ENCODE measurements at places on chromosomes 7 and 10.

GRCh38 chr10:27949528-27950241, 49.2 kb downstream of the ODAD2 start:
- no peak for DNase-seq

DNA sequence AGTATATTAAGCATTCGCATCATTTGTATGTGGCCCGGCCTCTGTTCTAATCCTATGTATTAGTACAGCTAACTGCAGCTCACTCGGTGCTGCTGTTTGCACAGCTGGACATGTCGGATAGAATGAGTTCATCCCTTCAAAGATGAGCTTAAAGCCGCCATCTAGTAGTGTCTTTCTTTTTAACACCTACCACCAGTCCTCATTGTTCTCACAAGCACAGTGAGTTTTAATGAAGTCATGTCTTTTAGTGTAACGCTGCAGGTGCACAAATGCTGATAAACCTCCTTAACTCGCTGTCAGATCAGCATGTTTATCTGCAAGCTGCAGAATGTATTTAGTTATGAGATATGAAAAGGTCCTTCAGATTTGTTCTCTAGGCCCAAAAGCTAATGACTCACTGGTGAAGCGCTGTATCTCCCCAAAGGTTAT, 247.5 kb downstream of the MTERF1 start:
- DNase-seq, result no peak

- DNase-seq, result no peak
Measured at GRCh38 chr7:121871188-121871587, 1.8 kb upstream of the PTPRZ1 start.

GRCh38 chr10:58262766-58263165, 4.9 kb downstream of the IPMK start:
- no peak for DNase-seq

DNA sequence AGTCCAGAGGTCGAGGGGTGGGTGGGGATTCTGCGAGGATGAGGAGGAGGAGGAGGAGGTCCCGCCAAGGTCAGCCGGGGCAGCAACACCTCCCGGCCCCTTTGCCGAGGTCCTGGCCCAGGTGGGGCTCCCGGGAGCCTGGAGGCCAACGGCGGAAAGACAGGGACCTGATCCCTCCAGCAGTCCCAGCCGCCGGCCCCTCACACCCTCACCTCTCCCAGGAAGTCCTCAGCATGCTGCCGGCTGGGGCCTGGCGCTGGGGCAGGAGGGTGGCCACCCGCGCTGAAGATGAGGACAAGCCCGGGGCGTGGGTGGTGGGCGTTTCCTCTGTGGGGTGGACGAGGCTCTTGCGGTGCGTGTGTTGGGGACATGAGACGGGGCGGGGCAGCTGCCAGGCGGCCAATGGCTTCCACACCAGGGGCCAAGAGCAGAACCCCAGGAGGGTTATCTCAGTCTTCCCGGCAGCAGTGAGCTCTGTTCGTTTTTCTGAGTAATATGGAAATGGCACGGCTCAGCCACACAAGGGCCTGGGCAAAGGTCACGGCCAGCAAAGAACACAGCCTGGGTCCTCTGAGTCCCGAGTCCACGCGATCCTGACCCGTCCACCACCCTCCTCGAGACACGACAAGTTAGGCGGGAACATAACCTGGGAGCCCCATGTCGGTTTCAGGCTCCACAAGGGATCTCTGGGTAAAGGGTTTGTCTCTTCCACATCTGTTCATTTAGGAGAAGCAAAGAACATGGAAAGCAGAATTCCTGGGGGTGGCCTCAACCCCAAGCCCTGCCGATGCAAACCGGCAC, 82.9 kb upstream of the PDGFA start:
- no peak for DNase-seq

- no peak for DNase-seq
Measured at GRCh38 chr10:119853574-119853973, 19.1 kb downstream of the MCMBP start.

DNA sequence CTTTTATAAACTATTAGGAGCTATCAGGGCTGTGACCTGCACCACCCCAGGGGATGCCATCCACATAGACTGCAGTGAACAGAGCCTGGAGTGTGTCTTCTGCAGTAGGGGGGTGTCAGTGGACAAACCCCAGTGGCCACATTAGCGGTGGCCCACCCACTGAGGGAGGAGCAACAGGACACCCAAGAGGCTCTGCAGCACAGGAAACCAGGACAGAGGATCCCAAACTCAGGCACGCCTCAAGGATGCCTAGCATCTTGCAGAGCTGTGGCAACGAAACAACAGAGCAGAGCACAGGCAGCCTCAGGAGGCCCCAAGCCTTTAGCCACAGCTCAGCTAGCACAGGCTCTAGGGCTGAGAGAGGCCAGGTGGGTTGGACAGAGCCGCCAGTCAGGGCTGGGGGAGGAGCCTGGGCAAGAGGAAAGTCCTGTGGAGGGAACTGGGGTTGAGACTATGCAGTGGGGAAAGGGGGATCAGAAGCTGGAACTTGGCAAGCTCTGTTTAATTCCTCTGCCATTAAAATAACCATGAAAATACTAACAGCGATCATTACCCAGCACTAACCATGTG, 53.8 kb downstream of the GRID1 start:
- DNase-seq, result no peak

DNA sequence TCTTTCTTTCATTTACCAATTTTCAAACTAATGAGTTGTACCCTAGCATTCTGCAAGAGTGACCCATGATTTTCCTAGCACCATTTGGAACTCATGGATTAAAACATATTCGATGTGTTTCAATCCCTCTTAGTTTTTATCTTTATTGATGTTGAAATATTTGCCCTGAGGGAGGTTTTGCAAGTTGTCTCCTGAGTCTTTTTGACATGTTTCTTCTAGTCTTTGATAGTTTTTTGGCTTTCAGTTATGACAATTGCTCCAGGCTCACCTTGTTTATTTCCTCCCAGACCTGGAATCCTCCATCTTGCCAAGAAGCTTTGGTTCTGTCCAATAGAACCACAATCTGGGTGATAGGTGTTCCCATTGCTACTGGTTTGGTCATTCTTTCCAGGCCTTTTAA, 327.8 kb downstream of the WDR11 start:
- DNase-seq, result no peak

GRCh38 chr7:7977774-7978173, 9.2 kb downstream of the GLCCI1 start:
- no peak for DNase-seq

DNA sequence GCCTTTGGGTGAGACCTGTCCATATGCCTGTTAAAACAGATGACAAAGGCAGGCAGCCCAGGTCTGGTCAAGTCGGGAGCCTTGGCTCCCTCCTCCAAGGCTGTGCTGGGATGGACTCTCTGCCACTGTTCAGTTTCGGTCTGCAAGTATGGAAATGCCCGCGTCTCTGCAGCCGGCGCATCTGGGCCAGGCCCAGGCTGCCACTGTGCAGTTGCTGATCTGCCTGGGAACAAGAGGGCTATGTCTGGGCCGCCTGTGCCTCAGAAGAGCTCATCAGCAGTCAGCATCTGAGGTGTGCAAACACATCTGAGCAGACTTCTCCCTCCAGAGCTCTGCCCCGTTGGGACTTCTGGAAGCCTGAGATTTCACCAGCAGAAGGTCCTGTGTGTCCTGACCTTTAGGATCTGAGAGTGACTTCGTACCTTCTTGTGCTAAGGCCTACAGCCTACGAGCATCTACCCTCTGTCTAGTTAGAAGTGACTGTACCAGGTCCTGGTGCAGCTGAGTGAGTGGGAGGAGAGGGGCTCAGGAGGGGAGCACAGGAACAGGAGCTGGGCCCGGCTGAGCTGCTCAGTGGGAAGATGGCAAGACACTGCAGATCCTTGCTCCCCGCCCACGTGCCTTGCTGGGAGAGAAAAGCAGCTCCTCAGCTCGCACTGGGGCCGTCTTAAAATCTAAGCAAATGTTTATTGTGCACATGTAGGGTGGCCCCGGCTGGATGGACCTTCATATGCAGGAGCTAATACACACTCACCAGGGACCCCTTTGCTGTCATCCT, 50.9 kb downstream of the DOCK1 start:
- no peak for DNase-seq

DNA sequence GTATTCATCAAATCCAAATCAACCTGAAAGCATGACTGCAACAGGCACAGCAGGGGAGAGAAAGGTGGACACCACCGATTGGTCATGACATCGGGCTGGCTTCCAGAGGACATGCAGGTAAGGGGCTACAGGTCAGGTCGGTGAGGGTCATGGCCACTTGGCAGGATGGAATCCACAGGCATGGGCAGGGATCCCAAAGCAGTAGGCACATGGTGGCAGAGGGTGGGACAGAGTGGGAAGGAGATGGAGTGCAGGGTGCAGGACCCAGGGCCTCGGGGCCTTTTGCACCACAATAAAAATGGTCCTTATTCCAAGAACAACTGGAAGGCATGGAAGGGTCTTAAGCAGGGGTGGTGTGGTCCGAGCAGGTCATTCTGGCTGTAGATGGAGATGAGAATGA, 33.0 kb downstream of the C10orf90 start:
- DNase-seq, result no peak

DNA sequence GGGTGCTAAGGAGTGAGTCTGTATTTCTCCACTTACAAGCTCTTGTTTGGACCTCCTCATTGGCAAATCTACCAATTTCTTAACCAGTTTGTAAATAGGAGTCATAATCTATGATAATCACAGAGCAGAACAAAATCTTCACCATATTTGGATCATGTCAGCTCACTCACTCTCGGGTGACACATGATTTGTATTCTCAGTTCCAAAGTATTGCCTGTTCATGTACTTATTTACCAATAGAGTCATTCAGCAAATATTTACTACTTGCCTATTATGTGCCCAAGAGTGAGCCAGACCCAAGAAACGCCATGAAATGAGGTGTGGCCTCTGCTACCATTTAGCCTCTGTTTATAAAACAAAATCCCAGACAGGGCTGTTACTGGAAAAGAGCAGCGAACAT, 114.8 kb downstream of the TSPAN12 start:
- DNase-seq, result no peak

DNA sequence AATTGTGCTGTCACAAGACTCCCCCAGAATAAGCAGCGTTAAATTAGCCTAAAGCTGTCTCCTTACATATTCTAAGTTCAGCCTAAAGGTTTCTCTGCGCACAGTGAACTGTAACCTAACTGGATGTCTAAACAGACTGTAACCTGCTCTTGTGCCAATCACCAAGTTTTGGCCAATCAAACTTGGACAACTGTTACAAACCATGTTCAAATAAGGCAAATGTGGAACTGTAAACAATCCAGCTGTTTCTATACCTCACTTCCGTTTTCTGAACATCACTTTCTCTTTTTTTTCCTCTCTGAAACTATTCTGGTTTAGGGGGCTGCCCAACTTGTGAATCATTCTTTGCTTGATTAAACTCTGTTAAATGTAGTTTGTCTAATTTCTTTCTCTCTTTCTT, 252.2 kb upstream of the HABP2 start:
- no peak for DNase-seq

DNA sequence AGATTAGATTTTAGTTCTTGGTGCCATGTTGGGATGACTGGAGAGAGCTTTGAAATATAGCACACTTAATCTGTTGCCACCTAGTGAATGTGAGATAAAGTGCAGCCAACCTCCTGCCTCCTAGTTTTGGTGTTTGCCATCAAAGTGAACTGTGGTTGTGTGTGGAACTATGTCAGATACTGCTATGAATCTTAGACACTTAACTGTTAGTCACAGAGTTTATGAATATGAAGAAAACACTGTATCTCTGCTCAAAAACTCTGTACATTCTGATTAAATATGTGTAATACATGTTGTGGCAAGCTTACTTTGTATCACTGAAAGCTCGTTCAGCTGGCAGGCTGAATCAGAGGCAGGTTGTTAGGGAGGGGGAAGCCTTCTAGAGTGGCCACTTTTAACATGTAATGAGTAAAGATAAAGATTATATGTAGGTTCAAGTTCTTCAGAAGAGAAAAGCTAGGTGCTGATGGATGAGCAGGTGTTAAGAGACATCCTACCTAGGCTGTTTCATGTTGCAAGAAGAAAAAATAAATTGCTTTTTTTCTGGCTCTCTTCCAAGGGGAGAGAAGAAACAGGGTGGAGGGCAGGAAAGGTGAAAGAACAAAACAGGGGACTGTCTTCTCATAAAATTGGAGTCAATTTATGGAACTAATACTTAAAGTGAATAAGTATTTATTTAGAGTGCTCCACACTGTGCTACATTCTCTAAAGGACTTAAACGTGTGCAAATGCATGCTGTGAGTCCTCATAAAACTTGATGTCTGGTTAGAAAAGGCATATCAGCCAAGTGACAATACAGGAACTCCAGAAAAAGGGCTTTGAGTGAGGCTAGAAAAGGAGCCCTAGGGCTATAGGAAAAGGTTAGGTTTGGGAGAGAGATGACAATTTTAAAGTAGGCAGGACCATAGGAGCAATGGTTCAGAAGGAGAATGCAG, 14.1 kb upstream of the LAMB1 start:
- no peak for DNase-seq

GRCh38 chr7:34603711-34604444, 54.1 kb upstream of the NPSR1 start:
- DNase-seq, result no peak

DNA sequence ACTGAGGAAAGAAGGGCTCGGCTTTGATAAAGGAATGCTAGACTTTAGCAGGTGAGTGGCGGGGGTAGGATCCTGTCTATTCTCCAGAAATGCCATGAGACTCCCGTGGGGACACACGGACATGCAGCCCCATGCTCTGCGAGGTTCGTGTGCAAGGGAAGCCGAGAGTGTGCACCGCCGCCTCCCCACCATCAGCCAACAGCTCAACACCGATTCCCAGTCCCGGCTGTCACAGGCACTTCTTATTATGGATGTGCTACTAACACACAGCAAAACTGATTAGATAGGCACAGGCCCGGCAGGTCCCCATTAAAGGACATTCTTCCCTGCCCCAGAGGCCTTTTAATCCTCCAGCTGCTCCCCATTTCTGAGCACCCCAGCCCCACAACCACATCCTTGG, 154.4 kb downstream of the PRKAG2 start:
- DNase-seq, result no peak

GRCh38 chr7:45911311-45911710, 9.8 kb downstream of the IGFBP3 start:
- no peak for DNase-seq

GRCh38 chr7:910931-911431, 34.6 kb downstream of the GET4 start:
- DNase-seq, result no peak

- DNase-seq, result no peak
Measured at GRCh38 chr10:112131996-112132395, 51.6 kb downstream of the GPAM start.

GRCh38 chr10:61397175-61397986, 55.8 kb downstream of the TMEM26 start:
- DNase-seq, result no peak

DNA sequence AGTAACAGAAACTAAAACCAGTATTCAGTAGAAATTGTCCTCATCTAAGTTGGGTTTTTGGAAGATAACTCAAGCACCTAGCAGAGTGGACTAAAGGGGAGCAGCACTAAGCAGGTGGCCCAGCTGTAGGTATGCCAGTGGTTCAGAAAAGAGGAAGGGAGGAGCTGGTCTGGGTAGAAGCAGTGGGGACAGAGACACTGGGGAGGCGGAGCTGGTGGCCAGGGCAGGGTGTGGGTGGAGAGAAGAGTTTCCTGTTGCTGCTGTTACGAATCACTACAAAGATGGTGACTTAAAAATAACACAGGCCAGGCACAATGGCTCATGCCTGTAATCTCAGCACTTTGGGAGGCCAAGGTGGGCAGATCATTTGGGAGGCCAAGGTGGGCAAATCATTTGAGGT, 136.2 kb downstream of the WDR11 start:
- DNase-seq, result no peak

GRCh38 chr7:78904983-78905382, 548.5 kb downstream of the MAGI2 start:
- DNase-seq, result no peak

Measured in activated CD8-positive, alpha-beta memory T cell treated with anti-CD3 and anti-CD28 coated beads for 1 hour (primary cell).